ENCODE measurements at places on chromosomes 12 and 14.

GRCh38 chr14:81252278-81252677 is 31.5 kb upstream of the GTF2A1 start:
- no peak for DNase-seq

DNA sequence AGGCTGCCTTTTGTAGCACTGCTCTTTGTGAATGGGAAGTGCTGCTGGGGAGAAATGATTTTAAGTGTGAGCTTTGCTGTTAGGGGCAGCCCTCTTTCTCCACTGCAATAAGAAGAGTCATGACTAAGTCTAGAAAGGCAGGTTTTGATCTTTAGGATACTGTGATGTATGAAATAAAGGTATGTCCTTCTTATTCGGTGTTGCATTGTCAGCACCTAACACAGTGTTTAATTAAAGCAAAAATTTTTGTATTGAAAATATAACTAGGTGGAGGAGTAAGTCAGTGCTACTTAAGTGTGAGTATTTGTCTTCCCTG is 81.5 kb downstream of the ETV6 start:
- no peak for DNase-seq

DNA sequence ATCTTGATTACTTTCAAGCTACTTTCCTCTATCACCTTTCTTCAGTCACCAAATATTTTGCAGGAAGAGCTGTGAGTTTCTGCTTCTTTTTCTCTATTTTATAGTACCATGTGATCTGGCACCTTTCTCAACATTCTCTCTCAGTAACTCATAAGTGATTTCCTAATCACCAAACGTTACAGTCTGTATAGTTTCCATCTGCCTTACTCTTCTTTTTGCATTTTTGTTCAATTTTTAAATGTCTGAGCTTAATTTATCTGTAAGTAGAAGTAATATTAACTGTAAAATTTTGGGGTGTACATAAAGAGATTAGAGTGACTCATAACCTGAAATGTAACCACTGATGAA is 422.1 kb upstream of the SYT1 start:
- no peak for DNase-seq

GRCh38 chr14:79375356-79375755 is 835.9 kb downstream of the DIO2 start:
- DNase-seq: no peak

- DNase-seq: no peak
These were observed 43.6 kb upstream of the GAS2L3 start for GRCh38 chr12:100529756-100530350.

- DNase-seq: no peak
These were observed 73.8 kb downstream of the ACADS start for GRCh38 chr12:120799243-120800045.

DNA sequence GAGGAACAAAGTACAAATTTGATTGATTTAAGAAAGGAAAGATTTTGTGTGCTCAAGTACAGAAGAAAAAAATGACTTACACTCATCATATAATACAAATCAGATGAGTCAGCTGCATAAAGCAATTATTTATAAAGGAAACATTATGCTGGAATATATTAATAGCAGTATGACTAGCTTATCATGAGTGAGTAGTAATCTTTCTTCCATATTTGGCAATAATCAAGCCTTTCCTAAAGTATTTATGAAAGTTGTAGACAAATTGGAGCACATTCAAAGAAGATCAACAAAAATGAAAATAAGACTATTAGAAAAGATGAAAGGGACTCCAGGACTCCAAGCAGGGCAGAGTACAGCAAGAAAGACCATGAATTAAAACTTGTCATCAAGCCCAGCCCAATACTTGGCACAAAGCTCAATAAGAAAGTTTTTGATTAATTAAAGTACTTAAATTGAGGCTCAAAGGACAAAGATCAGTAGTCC is 32.8 kb downstream of the CCER1 start:
- DNase-seq: no peak

GRCh38 chr14:64720131-64720576 is 15.9 kb downstream of the PLEKHG3 start:
- no peak for DNase-seq

DNA sequence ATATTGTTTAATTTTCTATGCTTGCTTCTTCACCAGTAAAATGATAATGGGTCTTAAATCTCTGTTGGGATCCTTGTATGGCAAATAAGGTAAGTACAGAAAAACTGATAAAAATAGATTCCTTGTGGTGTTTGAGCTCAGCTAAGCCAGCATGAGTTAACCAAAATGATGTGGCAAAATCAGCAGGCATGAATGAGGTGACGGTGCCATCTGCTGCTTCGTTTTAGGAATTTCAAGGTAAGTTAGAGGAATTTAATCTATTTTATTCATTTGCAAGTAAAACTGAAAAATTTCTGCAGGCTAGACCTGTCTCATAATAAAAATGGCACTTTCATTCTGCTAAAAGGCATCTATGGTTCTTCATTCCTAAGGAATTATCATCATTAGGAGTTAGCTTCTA is 10.0 kb upstream of the CLEC7A start:
- no peak for DNase-seq

GRCh38 chr12:25056486-25057130 is 107.7 kb upstream of the BCAT1 start:
- DNase-seq: no peak

DNA sequence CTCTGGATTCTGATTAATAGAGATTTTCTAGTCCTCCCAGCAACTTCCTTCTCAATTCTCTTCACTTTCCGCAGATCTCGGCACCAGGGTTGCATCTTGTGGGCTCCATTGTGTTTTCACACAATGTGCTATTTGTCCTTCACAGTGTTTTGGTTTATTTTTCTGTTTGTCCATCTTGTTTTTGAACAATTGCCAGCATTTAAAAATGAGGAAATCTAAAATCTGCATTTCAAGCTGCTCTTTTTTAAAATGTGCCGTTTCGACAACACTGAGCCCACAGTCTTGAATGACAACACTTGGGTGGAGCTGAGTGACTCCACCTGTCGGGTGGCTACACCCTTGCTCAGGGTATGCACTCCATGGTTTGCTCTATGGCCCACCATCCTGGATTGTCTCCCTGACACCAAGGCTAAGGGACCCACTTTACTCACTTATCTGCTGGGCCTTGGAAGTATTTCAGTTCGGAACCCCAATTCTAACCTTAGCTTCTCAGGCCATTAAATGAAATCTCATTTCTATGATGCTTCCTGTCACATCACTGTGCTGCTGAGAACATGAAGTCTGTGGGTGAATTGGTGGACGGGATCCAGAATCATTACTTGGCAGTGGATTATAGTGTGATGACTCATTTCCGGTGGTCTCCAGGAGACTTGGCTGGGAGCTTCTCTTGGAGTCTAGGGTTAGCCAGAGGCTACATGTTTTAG is 3.4 kb upstream of the MYRFL start:
- DNase-seq: no peak

GRCh38 chr14:52547526-52547925 is 4.8 kb downstream of the TXNDC16 start:
- DNase-seq: no peak

DNA sequence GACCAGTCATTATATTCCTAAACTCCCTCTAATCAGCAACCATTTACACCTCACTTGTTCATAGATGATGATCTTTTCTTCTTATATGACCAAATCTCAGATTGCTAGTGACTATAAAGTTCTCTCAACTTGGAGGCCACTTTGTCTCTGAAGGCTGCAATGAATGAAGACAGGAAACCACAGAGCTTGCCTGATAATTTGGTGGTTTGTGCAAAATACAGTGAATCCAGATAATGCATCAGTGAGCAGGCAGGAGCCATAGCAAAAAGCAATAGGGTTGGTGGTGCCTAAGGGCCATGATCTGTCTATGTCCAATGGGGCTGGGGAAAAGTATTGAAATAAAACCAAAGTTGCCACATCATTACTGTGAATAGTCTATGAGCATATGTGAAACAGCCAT is 123.8 kb upstream of the LRFN5 start:
- no peak for DNase-seq

All from stimulated activated CD8-positive, alpha-beta memory T cell treated with anti-CD3 and anti-CD28 coated beads, Interleukin-4, amount 100 ng/mL, for 4 hours (primary cell).